ENCODE measurements at places on chromosomes 7 and 10. TPM values are rescaled to one million over a fixed set of nuclear protein-coding genes. Genes with fewer than 3 reads are reported as not detected.

DNA sequence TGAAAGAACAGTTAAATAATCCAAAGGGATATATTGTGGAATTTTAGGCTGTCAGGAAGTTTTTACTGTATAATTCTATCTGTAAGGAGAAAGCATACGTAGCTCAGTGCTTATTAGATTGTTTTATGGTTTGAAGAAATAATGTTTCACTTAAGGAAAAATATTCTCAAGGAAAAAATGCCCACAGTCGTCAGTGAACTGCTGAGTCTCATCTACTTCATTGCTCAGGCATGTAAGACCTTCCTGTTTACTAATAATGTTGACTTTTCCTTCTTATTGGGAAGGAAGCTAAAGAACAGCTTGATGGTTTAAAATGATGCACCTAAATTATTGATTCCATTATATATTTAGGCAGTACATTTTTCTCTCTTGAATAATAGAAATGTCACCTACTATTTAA is 304.2 kb downstream of the SDK1 start:
- no peaks in the 10 kb centered on the region for H3K36me3 ChIP-seq
- no peaks in the 10 kb centered on the region for H3K4me1 ChIP-seq
- H3K4me3 ChIP-seq: no peak overlapping the region
- DNase-seq: no peak
- H3K27ac ChIP-seq: no peak overlapping the region

DNA sequence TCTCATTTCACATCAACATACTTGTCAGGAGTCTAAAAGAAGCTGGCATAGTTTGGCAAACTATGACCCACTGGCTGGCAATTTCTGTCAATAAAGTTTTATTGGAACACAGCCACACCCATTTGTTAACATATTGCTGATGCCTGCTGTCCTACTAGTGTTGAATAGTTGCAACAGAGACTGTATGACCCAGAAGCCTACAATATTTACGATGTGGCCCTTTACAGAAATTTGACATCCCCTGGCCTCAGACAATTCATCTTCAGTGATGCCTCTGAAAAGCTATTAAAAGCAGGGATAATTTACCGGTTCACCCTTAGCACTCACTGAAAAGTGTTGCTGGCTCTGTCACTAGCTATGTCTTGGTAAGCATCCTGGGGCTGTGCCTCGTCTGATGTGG is 155.2 kb downstream of the ARID5B start:
- H3K4me3 ChIP-seq: peak overlapping the region; percentile 77
- H3K36me3 ChIP-seq: peaks cover 97% of the 10 kb centered on the region
- H3K4me1 ChIP-seq: peaks cover 93% of the 10 kb centered on the region
- peak overlapping the region; percentile 99 for H3K27ac ChIP-seq

GRCh38 chr10:62019013-62019684 is 117.7 kb downstream of the ARID5B start:
- no peak for DNase-seq
- H3K36me3 ChIP-seq: no peaks in the 10 kb centered on the region
- peak overlapping the region; percentile 37 for H3K27ac ChIP-seq
- no peak overlapping the region for H3K4me3 ChIP-seq
- H3K27me3 ChIP-seq: no peaks in the 10 kb centered on the region
- peaks cover 51% of the 10 kb centered on the region for H3K4me1 ChIP-seq

GRCh38 chr10:100182281-100182680 is 3.5 kb downstream of the ERLIN1 start:
- H3K27ac ChIP-seq: no peak overlapping the region
- H3K4me3 ChIP-seq: no peak overlapping the region
- H3K27me3 ChIP-seq: no peaks in the 10 kb centered on the region
- no peaks in the 10 kb centered on the region for H3K36me3 ChIP-seq

GRCh38 chr10:73968098-73968521 is 29.8 kb upstream of the VCL start:
- H3K4me3 ChIP-seq: no peak overlapping the region
- DNase-seq: no peak
- no peaks in the 10 kb centered on the region for H3K27me3 ChIP-seq
- H3K36me3 ChIP-seq: no peaks in the 10 kb centered on the region
- H3K4me1 ChIP-seq: peaks cover 21% of the 10 kb centered on the region

DNA sequence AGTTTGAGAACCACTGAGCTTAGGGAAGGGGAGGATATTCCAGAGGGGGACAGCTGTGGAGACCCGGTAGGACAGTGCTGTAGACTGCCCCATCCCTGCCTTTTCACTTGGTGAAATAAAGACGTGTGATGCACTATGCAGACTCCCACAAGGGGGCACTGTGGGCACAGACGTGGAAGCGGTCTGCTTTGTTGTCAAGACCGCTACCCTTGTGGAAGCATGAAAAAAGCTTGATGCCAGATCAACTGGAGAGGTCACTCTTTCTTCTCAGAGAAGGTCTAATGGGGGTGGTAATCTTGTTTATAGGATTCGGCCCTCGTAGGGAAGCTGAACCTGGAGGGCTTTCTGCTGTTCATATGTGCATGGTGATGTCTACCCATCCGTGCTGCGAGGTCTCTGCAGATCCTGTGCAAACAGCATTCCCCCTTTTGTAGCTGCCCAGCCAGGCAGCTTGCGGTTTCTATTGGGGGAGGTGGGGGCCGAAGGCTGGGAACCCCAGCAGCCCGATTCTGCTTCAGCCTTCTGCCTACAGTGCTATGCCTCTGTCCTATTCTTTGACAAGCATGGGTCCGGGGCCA is 13.7 kb downstream of the RPS24 start:
- H3K27me3 ChIP-seq: no peaks in the 10 kb centered on the region
- DNase-seq: peak; percentile 57
- H3K4me3 ChIP-seq: no peak overlapping the region
- peaks cover 6% of the 10 kb centered on the region for H3K4me1 ChIP-seq
- H3K36me3 ChIP-seq: peaks cover 6% of the 10 kb centered on the region

GRCh38 chr7:50227726-50228125 is 76.8 kb upstream of the IKZF1 start:
- no peak overlapping the region for H3K27ac ChIP-seq
- H3K4me1 ChIP-seq: no peaks in the 10 kb centered on the region
- no peaks in the 10 kb centered on the region for H3K36me3 ChIP-seq
- no peaks in the 10 kb centered on the region for H3K27me3 ChIP-seq

- no peaks in the 10 kb centered on the region for H3K27me3 ChIP-seq
- no peak overlapping the region for H3K4me3 ChIP-seq
- no peak for DNase-seq
- no peak overlapping the region for H3K27ac ChIP-seq
- H3K36me3 ChIP-seq: no peaks in the 10 kb centered on the region
- H3K4me1 ChIP-seq: no peaks in the 10 kb centered on the region
Measured at GRCh38 chr7:93955304-93955703, 33.8 kb downstream of the GNG11 start.

Gene ITPRID1
- total RNA-seq: not detected

Gene MYOZ1
- 560 TPM for total RNA-seq
